AG04450 (cell line): ENCODE measurements at places on chromosomes 2 and 18.

DNA sequence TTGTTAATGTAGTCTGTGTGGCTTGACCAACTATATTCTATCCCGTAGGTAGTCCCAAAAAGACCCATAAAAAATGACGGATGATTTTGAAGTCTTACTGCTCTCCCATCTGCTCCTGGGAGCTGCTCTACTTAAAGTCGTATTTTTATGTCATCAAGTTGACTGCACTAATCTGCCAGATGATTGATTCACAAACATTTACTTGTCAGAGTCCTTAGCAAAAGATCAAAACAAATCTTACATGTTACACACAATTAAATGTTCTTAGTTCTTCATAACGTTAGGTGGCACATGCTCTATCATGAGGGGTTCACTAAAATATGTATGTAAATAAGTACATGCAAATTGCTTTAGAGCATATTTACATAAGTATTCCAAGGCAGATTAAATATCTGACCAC, 498.3 kb upstream of the LRRTM4 start:
- no peak for DNase-seq

- no peak for DNase-seq
These were observed 120.4 kb downstream of the L3MBTL4 start for GRCh38 chr18:6294148-6294784.

DNA sequence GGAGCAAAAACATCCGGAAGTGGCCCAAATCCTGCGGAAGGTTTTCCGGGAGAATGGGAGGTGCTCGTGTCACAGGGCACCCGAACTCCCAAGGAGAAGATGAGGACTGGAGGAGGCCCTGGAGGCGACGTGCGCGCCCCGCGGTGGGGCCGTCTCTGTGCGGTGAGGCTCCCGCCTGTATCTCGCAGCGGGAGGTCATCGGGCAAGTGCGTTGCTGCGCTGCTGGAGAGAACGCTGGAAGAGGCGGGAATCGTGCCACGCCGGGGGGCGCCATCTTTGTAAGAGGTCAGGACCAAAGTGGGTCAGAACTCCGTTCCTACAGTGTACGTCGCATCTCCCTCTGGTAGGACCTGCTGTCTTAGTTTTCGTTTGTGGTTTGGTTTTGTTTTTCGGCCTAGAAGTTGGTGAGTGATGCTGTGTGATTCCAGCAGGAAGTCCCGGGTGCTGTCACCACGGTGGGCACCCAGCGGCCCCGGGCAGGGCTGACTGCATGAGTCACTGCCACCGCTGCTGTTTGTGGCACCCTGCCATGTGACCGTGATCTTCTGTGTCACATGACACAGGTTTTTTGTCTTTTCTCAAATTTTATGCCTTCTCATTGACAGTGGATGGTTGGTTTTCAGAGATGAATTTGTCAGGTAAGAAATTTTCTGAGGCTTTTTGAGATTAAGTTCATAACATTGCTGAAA, 21.5 kb upstream of the ATP9B start:
- DNase-seq, result no peak

- DNase-seq, result no peak
These were observed 6.1 kb downstream of the CNOT11 start for GRCh38 chr2:101258804-101259203.

- DNase-seq, result no peak
These were observed 166.2 kb downstream of the EIPR1 start for GRCh38 chr2:3211256-3212060.

DNA sequence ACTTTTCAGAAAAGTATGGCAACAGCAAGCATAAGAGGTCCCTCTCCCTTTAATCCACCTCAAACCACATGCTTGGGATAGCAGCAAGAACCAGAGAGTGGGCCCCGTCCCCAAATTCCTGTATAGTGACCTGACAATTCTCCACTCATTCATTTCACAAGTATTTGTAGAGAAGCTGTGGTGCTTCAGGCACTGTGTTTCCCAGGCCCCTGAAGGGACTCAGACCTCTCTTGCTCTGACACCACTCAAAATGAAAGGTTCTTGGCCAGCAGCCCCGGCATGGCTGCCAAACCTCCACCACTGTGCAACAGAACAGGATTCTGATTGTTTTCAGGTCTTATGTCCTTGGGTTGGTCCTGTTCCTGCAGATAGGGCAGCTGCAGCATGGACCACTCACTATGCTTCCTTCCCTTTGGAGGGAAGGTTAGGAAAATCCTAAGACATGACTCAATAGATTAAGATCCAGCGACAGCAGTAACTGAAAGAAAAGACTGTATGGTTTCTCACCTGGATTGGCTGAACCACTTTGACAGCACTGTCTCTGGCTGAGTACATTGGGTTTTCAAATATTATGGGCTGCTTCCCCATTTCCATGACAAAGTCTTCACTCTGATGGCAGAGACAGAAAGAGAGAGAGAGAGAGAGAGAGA, 67.6 kb downstream of the DHRS9 start:
- DNase-seq, result no peak

GRCh38 chr2:39476524-39476923, 39.4 kb upstream of the MAP4K3 start:
- no peak for DNase-seq

- DNase-seq, result no peak
These were observed 3.2 kb downstream of the STRN start for GRCh38 chr2:36963106-36963505.

- DNase-seq, result no peak
These were observed 934.8 kb upstream of the DDX18 start for GRCh38 chr2:116879650-116880160.

DNA sequence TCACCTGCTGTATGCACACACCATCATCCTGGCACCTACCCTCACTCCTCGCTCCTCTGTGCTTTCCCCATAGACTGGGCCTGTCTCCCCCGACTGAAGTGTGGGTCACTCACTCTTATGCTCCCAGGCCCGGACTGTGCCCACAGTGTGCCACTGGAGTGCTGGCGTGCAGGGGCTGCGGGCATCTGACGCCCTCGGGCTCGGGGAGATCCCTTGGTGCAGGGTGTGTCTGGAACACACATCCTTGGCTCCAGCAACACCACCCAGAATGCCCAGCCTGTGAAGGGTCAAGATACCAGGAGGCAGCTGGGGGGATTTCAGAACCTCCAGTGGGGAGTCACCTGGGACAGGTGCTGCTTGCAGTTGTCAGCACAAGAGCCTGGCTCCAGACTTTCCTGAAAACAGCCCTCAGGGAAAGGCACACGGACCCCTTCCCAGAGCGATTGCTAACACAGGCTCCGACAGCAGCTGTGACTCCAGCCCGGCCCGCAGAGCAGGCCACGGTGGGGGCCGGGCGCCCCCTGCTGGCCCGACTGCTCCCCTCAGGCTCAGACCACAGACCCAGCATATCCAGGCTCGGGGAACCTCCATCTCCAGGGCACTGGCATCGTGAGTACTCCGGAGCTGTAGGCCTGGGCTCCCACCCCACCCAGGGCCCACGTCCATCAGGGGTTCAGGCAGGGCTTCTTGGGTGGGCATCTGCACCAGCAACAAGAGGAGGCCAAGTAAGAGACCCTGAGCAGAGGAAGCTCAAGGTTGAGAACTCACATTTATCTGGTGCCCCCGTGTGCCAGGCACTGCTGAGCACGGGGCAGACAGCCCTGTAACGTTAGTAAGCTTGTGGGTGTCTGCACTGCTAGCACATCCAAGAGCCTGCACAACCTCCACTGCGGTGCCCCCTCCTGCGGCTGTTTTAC, 8.6 kb downstream of the HS1BP3 start:
- DNase-seq, result no peak

DNA sequence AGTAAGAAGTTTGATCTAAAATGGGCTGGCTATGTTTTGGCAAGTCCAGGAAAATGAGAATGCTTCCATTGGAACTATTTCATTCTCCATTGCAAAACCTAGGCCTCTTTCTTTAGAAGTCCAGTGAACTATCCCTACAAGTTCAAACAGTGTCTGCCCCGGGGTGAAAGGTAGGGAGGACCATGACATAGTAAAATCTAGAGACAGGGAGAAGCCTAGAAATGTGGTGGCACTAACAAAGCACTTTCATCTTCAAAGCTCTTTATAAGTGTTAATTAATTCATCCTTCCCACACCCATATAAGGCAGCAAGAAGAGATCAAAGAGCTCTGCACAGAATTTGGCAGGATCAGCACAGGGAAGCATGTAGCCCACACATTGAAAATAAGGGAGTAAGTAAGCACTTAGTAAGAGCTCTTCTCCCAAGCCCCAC, 214.5 kb downstream of the IRS1 start:
- DNase-seq, result no peak

DNA sequence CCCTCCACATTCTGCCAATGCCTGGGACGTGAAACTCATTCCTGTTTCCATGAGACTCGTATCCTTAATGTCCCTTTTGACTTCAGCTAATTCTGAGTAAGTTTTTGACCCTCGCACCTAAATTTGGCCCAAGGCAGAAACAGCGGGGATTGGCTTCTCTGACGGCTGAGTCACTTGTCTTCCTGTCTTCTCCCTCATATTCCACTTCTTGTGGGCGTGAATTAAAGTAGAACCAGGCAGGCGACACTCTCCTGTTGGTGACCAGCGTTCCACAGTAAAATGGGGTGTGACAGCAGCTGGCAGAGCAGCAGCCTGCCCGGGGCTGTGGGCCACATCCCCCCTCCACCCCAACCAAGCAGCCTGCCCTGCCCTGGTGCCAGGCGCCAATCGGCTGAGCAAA, 15.5 kb downstream of the TTC32 start:
- DNase-seq, result no peak

DNA sequence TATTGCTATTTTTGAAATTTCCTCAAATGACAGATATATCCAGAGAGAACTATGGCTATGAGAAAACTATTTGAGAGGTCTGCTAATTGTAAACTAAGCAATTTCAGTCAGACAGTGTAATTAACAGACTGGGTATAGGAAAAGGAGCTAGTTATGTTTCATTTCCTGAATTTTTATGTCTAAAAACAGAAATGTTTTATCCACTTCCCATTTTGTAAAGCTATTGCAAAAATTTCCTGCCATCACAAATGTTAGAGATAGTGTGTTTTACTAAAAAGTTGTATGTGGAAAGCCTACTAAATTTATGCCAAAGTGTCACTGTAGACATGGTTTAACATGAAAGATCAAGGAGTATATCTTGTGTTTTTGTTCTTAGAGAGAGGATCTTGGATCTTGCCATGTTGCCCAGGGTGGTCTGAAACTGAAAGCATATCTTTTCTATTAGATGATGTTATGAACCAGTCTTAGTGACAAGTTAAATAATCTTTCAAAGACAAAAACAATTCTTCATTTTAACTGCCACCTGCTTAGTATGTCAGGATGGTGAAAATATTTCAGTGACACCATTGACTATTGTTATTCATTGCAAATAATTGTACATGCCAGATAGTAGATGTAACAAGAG, 40.5 kb upstream of the ITPRID2 start:
- no peak for DNase-seq

DNA sequence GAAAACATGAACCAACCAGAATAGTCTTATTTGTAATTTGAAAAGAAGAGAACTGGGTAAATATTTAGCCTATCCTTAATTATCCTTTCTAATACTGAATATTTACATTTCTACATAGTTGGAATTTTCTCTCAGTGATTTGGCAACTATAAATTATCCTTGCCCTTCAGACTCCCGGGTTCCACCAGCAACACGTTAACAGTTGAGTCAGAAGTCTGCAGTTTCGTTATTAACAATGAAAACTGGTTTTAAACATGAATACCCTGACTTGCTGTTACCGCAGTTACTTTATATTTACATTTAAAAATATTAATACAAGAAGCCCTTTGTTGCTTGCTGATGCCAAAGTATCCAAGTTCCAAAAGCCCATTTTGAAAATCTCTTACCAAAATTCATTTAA, 673.0 kb downstream of the ARHGAP15 start:
- DNase-seq, result peak; percentile 54

DNA sequence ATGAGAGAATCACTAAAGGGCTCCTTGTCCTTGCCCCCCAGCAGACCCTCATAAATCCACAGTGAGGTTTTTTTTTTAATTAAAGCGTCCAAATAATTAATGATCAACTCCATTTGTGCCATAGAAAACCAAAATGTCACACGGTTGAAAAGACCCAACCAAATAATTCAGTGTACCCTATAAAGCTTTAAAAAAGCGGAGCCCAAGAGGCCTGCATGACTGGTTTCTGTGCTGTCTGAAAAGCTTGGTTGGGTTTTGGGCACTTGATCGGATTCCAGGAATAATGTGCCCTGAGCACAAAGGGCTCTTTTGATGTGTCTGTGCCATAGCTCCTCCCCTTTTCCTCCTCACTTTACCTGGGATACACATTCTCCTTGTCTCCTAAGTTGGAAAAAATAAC, 523.2 kb downstream of the TNS1 start:
- DNase-seq, result no peak

DNA sequence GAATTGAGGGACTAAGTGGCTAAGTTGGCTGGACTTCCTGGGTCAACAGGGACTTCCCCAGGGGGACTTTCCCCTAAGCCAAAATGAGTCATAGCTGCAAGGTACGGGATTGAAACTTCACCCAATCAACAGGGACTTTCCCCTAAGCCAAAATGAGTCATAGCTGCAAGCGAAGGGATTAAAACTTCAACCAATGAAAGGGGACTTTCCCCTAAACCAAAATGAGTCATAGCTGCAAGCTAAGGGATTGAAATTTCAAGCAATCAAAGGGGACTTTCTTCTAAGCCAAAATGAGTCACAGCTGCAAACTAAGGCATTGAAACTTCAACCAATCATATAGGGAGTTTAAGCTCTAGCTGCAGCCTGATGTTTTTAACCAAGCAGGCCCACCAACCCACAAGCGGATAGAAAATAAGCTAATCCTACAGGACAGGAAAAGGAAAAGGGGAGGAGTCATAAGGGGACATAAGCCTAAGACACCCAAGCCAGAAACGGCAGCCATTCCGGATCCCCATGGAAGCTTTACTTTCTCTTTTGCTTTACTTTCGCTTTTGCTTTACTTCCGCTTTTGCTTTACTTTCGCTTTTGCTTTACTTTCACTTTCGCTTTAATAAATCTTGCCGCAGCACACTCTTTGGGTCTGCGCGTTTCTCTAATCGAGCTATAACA, 1375.4 kb upstream of the CELF4 start:
- no peak for DNase-seq

GRCh38 chr2:86411396-86411795, 29.8 kb upstream of the KDM3A start:
- DNase-seq, result no peak

DNA sequence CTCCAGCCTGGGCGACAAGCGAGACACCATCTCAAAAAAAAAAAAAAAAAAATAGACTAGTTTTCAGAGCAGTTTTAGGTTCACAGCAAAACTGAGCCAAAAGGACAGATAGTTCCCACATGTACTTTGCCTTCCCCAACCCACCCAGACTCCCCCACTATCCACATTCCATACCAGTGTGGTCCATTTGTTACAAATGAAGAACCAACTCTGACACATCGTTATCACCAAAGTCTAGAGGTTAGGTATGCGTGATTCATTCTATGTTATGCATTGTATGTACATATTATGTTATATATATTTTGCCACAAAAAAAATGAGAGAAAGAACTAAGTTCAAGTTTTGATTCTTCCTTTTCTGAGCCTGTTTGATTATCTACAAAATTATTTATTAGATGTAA, 3.5 kb downstream of the DUSP11 start:
- no peak for DNase-seq

- DNase-seq, result no peak
These were observed 893.3 kb upstream of the TMEFF2 start for GRCh38 chr2:193088026-193088425.

DNA sequence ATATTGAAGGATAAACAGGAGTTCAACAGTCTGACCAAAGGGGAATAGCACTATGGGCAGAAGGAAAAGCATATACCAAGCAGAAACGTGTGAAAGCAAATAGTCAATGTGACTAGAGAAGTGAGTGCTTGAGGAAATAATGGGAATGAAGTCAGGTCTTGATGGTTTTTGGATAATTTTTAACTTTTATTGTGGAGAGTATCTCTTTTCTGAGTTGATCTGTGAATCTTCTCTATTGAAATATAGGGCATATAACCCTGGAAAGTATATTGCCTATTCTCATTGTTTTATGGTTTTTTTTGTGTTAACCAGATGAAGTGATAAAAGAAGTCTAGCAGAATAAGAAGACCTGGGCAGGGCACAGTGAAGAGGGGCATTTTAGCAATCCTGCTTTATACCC, 16.4 kb upstream of the FABP1 start:
- DNase-seq, result no peak
